Umbilical cord (tissue), 2 donors: ENCODE measurements at places on chromosomes 4 and X. TPM values are rescaled to one million over a fixed set of nuclear protein-coding genes. Genes with fewer than 3 reads are reported as not detected.

The PIM2 gene
- 7.9 TPM for total RNA-seq

The ADH4 gene
- total RNA-seq, result 9.4 TPM

DNA sequence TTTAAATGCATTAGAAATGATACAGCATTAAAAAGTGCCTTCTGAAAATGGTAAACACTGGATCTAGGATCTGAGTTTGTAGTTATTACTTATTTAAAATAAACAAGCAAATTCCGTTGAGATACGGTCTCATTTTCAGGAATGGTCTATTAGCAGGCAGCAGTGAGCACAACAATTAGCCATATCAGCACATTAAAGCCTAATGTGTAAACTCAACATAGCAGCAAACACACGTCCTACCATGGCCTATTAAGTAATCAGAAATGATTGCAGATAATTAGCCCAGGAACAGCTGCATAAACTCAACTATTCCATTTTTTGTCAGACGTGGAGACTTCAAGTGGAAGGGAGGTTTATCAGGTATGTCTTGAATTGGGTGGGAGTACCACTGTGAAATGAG is 61.8 kb downstream of the NEIL3 start:
- no peak for DNase-seq

DNA sequence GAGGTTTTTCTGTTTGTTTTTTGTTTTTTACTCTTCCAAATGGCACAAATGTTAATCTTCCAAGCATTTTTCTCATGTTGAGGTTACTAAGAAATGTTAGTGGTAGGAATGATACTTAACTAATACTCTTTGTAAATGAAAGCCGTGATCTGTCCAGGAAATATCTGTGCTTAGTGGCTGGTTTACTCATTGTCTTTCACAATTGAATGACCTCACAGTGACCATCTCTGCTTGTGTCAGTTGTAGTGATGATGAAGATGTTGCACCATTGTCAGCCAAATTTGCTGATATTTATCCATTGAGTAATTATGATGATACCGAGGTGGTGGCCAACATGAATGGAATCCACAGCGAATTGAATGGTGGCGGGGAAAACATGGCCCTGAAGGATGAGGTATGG is 93.5 kb downstream of the TNIP2 start:
- no peak for DNase-seq

The CXCL11 gene
- total RNA-seq, result 0.96 TPM

GRCh38 chrX:132532913-132533312 is 44.1 kb upstream of the MBNL3 start:
- DNase-seq, result peak; percentile 24

DNA sequence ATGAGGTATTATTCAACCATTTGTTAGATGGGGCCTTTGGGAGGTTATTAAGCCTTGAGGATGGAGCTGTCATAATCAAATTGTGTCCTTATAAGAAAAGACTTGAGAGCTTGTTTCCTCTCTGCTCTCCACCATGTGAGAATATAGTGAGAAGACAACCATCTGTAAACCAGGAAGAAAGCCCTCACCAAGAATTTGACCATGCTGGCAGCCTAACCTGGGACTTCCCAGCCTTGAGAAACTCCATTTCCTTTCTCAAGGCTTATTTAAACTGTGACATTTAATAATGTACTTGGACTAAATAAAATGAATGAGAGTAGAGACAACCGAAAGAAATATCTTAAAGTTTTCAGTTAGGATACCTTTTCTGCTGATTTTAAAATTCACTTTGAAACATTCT is 83.7 kb upstream of the GC start:
- DNase-seq, result no peak

- DNase-seq, result no peak
Measured at GRCh38 chr4:101067383-101067782, 279.9 kb downstream of the PPP3CA start.

DNA sequence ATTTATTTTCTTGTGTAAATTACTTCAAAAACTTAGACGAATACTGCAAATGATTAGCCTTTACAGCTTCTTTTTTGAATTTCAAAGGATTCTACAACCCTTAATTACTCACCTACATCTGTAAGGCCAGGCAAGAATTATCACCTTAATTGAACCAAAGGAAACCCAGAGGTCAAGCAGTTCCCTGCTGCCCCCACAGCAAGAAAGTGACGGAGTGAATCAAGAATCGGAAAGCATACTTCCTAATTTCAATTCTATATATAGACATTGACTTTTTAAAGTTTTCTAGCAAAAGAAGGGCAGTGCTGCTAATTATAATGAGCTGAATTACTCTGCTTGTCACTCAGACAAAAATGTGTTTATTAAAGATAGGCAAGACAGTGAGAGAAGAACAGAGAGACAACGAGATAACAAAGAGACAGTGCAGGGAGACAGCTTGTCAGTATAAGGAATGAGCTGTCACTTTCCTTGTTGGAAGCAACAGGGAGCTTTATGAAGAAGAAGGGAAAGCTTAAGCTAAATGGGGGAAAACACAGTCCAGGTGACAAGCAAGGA is 47.5 kb upstream of the SPANXN4 start:
- DNase-seq, result no peak

The SERTM2 gene
- 1.7 TPM for total RNA-seq

The MAGEA8 gene
- total RNA-seq, result 4.3 TPM

The SLC4A4 gene
- total RNA-seq, result 4.3 TPM

DNA sequence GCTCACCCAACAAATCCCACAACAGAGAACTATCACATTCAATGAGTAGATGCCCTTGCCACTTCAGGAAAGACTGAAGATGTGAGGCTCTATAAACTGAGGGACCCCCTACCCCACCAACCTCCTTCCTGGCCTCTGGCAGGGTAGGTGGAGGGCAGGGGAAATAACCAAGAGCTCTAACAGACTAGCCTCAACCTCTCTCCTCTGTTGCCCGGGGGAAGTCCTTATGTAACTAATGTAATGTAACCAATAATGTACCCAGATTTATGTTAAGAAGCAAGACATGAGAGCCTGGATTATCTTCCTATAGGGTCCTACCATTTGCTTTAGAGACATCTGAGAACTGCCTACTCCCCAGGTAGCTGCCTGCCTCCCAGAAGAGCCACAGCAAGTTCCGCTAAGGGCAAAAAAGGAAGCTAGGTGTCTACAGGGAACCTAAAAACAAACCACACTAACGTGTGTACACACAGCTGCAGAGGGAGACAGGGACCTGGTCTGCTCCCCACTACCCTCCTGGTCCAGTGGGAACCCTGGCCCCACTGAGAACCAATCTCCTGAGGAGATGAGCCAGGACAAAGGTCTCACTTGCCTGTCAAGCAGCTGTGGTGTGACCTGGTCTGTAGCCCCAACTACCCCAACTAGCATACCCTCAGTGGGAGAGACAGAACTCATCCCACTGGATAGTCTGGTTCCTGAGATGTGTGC is 17.7 kb downstream of the OTUD5 start:
- no peak for DNase-seq

- DNase-seq, result no peak
Measured at GRCh38 chr4:22363036-22363435, 152.8 kb downstream of the ADGRA3 start.

The ARX gene
- total RNA-seq, result not detected
